ENCODE measurements at places on chromosomes 16 and 17.

DNA sequence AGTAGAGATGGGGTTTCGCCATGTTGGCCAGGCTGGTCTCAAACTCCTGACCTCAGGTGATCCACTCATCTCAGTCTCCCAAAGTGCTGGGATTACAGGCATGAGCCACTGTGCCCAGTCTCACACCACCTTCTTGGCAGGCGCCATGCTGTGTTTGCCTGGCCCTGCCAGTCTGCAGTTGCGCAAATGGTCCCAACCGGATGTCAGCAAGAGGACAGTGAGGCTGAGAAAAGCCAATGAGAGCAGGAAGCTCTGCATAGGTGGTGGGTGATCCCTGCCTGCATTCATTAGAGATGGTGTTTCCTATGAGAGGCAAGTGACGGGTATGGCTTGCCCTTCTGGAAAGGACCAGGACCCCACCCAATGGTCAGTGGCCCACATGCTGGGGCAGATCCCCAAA is 59.3 kb downstream of the PECAM1 start:
- DNase-seq = no peak

- DNase-seq = no peak
Measured at GRCh38 chr17:43471585-43472160, 12.1 kb upstream of the DHX8 start.

DNA sequence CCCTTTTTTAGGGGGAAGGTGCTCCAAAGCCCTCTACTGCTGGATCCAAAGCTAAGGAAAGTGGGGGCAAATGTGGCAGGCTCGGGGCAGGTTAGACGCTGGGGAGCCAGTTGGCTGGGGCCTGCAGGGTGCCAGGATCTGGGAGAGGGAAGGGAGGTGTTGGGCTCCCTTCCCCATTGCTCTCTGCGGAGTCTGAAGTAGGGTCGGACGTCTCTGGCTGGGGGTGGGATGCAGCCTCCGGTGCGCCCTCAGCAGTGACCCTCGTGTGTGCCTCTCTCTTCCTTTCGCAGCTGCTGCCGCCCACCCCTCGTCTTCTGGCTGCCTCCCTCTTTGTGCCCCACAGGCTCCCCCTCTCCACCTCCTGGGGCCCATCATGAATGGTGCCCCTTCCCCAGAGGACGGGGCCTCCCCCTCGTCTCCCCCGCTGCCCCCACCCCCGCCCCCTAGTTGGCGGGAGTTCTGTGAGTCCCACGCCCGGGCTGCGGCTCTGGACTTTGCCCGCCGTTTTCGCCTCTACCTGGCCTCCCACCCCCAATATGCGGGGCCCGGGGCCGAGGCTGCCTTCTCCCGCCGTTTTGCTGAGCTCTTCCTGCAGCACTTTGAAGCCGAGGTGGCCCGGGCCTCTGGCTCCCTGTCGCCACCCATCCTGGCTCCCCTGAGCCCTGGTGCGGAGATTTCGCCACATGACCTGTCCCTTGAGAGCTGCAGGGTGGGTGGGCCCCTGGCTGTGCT is 2.2 kb downstream of the SH2B1 start:
- DNase-seq = no peak

- no peak for DNase-seq
Measured at GRCh38 chr16:89579351-89579750, 3.8 kb downstream of the CPNE7 start.

GRCh38 chr17:78258323-78259191 is 27.1 kb downstream of the TMEM235 start:
- DNase-seq = peak; percentile 35

- DNase-seq = no peak
Measured at GRCh38 chr17:64608571-64608981, 53.5 kb downstream of the SMURF2 start.

GRCh38 chr17:41777574-41778188 is 8.8 kb downstream of the JUP start:
- no peak for DNase-seq

DNA sequence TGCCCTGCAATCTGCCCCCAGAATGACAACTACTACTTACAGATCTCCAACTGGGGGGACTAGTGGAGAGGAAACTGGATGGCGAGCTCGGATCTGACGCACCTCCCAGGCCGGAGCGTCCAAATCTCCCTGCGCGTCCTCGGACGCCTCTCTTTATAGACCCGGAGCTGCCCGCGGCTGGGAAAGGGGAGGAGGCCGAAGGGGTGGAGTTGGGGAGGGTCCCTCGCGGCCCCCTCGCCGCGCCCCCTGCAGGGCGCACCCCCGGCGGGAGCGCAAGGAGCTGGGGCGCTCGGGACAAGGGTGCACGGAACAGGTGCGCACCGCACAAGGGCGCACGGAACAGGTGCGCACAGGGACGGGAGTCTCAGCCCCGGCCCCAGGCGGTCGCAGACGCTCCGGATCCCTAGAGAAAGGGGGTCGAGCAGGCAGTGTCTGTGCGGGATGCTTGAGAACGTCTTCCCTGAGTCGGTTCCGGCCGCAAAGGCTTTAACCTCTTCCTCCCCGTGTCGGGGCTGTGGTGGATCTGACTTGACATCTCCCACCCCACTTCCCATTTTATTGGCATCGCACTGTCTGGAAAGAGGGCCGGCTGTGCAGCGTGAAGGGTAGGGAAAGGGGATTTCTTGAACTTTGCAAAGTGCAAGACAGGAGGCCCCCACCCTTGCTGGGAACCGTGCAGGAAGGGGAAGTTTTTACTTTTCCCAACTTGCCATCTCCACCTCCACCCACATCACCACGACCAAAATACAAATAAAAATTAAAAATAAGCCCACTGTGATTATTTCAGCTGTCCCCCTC is at the start of gene MYH11:
Gene MYH11, minus strand, starts transcription at position 128 of the 798 bp plus-strand sequence. CDS start 18,776 bp downstream, outside the sequence.
- no peak for DNase-seq

DNA sequence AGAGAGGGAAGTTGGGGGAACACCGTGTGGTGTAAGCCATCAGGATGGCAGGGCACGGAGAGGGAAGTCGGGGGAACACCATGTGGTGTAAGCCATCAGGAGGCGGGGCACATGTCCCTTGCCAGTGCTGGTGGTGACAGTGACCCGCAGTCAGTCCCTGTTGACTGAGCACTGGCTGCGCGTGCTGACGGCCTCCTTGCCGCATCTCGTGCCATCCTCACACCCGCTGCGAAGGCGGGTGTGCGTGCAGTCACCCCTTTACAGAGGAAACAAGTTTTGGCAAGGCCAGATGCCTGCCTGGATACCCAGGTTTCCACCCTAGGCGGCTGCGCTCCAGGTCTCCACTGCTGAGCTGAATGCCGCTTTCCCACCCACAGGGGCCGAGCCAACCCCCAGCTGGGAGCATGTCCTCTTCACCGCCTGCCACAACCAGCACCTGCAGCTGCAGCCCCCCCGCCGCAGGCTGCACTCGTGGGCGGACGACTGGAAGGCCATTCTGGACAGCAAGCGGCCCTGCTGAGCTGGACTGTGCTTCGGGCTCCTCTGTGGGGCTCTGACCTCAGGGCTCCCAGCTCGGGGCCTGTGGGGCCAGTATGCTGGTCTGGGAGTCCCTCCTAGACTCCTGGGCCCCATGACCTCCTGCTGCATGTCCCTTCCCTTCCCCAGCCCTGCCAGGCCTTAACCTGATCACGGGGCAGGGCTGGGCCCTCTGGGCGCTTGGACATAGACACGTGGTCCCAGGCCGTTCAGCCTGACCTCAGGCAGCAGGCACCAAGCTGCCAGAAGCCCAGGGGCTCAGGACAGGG is 43.5 kb downstream of the NT5M start:
- no peak for DNase-seq

- no peak for DNase-seq
Measured at GRCh38 chr17:60094754-60095153, 16.0 kb upstream of the HEATR6 start.

- DNase-seq = no peak
Measured at GRCh38 chr17:42340691-42341127, 47.5 kb downstream of the STAT3 start.

DNA sequence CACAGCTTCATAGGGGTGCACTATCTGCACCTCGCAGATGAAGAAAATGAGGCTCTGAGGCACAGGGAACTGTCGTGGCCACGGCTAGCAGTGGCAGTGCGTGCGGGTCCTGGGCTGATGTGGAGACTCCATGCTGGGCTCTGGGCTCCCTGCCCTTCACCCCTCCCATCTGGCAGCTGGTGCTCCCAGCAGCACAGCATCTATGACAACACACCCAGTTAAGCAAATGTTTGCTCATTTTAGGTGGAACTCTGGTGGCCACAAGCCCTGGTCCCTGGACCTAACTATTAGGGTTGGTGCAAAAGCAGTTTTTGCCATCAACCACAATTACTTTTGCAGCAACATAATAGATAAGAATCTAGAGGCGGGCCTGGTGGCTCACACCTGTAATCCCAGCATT is 30.9 kb downstream of the IFT140 start:
- DNase-seq = no peak

GRCh38 chr16:50736448-50736847 is 5.4 kb upstream of the CYLD start:
- no peak for DNase-seq

- DNase-seq = no peak
Measured at GRCh38 chr17:17315142-17315821, 12.1 kb downstream of the NT5M start.

DNA sequence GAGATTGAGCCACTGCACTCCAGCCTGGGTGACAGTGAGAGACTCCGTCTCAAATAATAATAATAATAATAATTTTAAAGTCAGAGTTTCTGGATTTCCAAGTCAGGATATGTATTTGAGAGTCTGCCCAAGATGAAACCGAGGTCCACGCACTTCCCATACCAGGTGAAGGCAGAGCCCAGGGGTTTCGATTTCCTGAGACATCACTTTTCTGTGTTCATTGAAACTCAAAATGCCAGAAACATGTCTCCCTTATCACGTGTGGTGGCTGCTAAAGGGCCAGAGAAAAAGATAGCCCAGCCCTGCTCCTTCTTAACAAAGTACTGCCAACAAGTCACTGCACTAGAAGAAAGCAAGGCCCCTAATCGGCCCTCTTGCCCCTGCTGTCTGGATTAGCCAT is 9.8 kb upstream of the RNF157 start:
- DNase-seq = no peak

- no peak for DNase-seq
Measured at GRCh38 chr17:5705081-5705875, 121.0 kb upstream of the NLRP1 start.

- DNase-seq = no peak
Measured at GRCh38 chr16:35142809-35143192, 1683.4 kb downstream of the TP53TG3F start.

DNA sequence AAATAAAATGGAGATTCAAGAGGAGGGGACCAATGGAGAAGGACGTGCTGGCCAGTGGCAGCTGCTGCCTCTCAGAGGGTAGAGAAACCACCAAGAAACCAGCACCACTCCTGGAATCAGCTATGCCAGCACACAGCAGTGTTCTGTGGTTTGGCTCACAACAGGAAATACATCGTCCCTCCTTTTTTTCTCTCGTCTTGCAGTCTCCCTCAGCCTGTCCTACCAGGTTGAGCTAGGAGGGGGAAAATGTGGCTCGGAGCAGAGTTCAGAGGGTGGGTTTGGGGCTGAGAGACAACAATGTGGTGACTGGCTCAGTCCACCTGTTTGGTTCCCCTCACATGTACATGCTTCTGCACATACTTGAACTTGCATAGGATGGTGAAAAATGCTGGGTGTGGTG is 19.9 kb upstream of the SLC16A5 start:
- no peak for DNase-seq

DNA sequence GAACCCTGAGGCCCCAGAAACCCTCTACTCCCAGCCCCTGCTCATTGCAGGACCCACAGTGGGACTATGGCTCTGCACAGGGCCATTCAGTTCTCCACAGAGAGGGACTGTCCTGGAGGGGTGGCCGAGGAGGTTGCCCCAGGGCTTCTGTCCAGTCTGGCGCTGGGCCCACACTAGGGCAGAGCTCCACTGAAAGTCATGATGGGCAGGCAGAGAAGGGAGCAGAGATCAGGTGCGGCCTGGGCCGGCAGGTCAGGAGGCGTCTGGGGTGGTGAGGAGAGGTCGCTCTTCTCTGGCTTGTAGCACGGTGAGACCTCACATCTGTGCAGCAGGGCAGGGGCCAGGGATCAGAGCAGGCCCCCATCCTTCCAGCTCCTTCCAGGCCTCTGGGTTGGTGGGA is 13.0 kb upstream of the PIK3R6 start:
- no peak for DNase-seq

DNA sequence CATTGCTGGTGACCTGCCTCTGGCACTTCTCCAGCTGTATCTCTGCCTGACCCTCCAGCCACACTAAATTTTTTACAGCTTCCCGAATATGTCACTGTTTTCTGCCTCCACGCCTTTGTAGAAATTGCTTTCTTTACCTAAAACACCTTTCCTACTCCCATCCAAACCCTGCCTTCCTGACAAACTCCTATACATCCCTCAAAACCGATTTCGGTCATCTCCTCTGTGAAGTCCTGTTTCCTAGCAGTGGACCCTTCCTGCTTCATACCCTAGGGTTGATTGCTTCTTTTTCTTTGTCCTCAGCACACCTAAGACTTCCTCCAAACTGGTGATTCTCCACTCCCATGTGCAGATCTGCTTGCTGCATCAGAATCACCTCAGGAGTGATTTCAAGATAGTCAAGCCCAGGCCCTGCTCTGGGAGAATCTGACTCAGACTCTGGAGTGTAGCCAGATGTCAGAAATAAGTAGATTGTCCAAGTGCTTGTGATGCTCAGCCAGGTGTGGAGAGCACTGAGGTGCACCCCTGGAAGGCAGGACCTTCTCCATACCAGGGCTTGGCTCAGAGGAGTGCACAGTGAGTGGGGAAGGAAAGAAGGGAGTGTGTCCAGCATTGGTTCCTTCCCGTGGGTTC is 184.2 kb downstream of the COPRS start:
- no peak for DNase-seq

GRCh38 chr17:34301986-34302385 is 16.4 kb downstream of the CCL11 start:
- no peak for DNase-seq

- DNase-seq = no peak
Measured at GRCh38 chr17:10757067-10757466, 27.2 kb upstream of the TMEM220 start.

DNA sequence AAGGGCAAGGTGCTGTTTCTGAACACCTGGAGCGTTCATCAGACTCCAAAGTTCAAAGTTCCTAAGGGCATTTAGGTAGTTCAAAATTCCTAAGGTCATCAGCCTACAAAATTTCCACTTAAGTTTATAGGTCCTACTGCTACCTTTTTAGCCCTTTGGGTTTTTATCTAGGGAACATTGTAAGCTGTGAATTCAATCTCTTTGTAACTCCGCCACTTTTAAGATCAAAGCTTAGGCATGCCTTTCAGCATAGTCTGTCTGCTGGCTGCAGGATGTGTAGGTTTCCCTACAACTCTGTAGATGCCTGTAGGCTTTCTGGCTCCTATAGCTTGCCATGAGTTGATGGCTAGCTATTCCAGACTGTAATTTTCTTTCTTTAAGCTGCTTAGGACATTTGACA is 291.6 kb downstream of the MAP2K6 start:
- DNase-seq = no peak
